ENCODE measurements at places on chromosomes 13 and 19.

DNA sequence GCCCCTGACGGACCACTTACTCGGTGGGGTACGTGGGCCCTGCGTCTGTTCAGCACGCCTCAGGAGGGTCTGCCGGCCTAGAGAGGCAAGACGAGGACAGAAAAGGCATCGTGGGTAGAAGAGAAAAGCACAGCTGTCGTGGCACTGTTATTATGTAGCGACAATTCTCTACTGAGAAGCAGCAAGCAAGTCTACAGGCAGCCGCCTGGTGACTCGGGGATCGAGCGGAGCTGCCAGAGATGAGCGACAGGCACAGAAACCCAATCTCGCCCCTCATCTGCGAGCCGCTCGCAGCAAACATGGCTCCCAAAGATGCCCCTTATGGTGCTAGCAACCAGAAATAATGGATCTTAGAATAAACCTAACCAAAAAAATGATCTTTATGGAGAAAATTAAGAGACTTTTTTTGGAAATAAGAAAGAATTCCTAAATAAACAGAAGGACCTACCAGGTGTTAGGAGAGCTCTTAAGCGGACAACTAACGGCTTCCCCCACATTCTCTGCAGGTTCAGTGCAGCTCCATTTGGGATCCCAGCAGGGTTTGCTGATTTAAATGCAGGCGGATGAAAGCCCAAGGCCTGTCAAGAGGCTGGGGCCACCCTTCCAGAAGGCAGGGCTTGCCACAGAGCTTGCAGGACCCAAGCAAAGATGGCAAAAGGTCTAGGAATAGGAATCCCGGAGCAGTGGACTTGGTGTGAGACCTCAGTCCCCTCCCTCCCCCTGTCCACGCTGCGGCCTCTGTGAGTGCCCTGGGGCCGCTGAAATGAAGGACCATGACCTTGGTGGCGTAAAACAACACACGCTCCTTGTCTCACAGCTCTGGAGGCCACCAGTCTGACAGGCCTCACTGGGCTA lies 152.6 kb downstream of the KDM4B start:
- DNase-seq = no peak

- DNase-seq = no peak
Observed at GRCh38 chr13:72415817-72416216, 311.6 kb downstream of the MZT1 start.

DNA sequence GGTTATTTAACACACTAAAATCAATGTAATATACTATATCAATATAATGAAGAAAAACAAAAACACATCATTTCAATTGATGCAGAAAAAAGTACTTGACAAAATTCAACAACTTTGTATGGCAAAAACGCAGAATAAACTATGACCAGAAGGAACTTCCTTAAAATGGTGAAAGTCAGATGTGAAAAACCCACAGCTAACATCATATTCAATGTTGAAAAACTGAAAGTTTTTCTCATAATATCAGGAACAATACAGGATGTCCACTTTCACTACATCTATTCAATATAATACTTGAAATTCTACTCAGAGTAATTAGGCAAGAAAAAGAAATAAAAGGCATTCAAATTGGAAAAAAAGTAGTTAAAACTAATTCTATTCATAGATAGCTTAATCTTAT lies 50.3 kb downstream of the SPRY2 start:
- no peak for DNase-seq

GRCh38 chr19:31312677-31313244 lies 36.5 kb downstream of the TSHZ3 start:
- DNase-seq = no peak

DNA sequence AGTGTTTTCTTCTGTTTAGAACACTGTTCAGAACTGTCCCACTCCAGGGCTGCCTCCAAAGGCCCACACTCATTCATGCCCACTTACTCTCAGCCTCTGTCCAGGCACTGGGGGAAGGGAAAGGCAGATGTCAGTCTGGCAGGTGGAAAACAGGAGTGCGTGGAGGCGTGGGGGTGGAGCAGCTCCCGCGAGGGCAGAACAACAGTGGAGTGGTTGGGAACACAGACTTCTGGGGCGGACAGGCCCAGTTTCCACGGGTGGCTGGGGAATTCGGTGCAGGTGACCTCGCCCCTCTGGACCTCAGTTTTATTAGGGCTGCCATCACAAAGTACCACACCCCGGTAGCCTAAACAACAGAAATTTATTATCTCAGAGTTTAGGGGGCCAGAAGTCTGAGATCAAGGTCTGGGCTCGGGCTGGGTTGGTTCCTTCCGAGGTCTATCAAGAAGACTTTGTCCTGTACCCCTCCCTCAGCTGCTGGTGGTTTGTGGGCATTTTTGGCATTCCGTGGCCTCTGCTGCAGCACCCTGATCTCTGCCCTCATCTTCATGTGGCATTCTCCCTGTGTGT lies 59.7 kb downstream of the SIPA1L3 start:
- DNase-seq = peak; percentile 14

- peak; percentile 27 for DNase-seq
Observed at GRCh38 chr19:9078651-9079050, 8.2 kb upstream of the OR1M1 start.

DNA sequence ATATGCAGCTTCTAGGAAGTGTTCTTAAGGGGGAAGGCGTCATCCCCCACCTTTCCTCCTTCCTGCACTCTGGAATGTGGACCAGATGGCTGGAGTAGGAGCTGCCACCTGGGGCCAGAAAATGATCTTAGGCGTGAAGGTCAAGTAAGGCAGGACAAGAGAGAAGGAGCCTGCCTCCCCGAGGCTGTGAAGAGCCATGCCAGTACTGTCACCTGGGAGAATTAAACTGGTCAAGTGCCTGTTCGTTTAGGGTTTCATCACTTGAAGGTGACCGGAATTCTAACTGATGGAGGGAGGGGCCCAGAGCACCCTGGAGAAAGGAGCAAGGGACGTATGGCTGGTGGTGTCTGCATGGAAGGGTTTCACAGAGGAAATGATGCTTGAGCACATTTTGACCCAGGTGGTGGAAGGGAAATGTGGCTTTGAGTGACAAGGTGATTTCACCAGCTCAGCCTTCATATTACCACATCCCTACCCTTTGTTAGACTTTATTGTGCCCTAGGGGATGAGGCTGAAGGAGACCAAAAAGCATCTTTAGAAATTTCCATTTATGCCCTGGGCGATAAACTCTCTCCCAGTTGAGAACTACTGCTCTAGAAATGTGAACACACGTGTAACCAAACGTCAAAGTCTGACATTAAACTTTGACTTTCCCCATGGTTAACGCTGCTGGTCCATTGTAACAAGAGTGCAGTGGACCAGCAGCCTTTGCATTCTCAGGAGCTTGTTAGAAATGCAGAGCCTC lies 37.5 kb downstream of the PPP2R1A start:
- no peak for DNase-seq

GRCh38 chr19:10736916-10737551 lies 19.2 kb downstream of the DNM2 start:
- no peak for DNase-seq

DNA sequence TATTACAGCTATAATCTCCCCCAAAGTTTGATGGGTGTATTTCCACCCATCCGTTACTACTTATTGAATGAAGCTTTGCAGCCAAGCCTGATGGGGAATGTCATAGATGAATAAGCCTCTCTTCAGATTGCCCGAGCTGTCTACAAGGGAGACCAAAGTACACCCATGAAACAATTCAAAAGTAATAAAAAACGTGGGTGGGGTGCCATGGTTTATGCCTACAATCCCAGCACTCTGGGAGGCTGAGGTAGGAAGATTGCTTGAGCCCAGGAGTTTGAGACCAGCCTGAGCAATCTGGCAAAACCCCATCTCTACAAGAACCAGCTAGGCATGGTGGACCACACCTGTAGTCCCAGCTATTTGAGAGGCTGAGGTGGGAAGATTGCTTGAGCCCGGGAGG lies 419.2 kb downstream of the FGF9 start:
- no peak for DNase-seq

DNA sequence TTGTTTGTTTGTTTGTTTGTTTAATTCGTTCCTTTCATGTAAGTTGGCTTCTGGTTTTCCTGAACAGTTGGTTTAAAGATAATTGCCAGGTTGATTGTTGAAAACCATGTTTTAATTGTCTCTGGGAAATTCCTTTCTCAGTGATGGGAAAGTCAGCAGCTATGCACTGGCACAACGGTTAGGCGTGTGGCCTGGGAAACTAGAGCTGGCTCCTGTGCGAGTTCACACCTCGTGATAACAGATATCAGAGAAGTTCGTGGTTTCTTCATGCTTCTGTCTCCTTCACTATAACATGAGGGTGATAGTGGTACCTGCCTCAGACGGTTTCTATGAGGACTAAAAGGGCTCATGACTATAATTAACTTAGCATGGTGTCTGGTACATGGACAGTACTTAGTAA lies 153.5 kb downstream of the STK24 start:
- DNase-seq = no peak

DNA sequence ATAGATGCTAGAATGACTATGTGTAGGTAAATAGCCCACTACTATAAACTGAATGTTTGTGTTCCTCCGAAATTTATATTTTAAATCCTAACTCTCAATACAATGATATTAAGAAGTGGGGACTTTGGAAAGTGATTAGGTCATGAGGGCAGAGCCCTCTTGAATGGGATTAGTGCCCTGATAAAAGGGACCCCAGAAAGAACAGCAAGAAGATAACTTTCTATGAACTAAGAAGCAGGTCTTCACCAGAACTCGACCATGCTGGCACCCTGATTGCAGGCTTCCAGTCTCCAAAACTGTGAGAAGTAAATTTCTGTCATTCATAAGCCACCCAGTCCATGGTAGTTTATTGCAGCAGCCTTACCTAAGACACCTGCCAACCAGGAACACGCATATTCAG lies 33.9 kb downstream of the OXGR1 start:
- no peak for DNase-seq

DNA sequence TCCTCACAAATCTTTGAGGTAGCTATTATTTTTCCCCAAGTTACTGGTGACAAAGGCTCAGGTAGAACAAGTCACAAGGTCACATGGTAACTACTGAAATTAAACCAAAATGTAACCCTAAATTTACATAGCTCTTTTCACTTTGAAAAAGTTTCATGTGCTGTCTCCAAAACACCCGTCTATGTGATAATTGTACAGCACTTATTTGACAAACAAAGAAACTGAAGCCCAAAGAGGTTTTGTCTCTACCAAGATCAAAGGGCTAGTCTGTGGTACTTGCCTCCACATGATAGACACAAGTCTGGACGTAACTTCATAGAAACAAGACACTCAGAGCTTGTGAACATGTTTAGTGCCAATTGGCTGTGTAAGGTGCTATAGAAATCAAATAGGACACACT lies 108.3 kb downstream of the SACS start:
- no peak for DNase-seq

- DNase-seq = peak; percentile 97
Observed at GRCh38 chr19:49929121-49929610, at the start of the genes ATF5 and NUP62. Gene ATF5 (plus strand): TSS chr19:49929205. CDS start chr19:49930851, 1,646 bp downstream. Gene NUP62 (minus strand): TSS chr19:49929504. CDS start chr19:49909807, 19,697 bp downstream.

GRCh38 chr13:62171697-62172096 lies 756.0 kb upstream of the PCDH20 start:
- no peak for DNase-seq

DNA sequence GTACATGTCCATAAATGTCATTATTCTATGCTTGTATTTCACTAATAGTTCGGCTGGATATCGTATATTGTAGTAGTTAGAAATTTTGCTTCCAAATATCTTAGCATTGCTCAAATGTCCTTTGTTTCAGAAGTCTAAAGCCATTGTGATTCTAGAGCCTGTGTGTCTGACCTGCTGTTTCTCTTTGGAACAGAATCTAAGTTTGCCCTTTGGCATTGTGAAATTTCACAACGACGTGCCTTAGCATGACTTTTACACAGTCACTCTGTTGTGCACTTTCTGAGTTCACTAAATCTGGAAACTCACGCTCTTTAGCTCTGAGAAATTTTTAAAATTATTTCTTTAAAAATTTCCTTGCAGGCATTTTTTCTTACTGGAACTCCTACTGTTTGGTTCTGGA lies 152.2 kb downstream of the TBC1D4 start:
- DNase-seq = no peak

- DNase-seq = no peak
Observed at GRCh38 chr19:1183543-1184172, 9.6 kb upstream of the SBNO2 start.

DNA sequence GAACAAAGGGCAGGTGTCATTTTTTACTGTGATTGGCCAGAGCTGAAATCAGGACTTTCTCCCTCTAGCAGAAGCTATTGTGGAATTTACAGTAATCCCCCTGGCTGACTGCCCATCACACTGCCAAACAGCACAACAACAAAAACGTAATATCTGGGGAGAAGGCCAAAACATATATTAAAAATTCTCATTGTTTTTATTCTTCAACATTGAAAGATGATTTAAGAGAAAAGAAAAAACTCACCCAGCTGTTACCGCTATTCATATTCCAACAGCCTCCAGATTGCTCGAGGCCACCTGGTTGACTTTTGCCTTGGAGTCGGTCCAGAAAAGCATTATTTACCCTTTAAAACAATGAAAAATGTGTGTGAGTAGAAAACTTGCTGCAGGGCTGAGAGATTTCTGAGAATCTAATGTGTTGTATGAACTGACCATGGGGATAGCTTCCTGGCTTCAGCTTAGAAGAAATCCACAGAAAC lies 97.2 kb downstream of the EPSTI1 start:
- no peak for DNase-seq

DNA sequence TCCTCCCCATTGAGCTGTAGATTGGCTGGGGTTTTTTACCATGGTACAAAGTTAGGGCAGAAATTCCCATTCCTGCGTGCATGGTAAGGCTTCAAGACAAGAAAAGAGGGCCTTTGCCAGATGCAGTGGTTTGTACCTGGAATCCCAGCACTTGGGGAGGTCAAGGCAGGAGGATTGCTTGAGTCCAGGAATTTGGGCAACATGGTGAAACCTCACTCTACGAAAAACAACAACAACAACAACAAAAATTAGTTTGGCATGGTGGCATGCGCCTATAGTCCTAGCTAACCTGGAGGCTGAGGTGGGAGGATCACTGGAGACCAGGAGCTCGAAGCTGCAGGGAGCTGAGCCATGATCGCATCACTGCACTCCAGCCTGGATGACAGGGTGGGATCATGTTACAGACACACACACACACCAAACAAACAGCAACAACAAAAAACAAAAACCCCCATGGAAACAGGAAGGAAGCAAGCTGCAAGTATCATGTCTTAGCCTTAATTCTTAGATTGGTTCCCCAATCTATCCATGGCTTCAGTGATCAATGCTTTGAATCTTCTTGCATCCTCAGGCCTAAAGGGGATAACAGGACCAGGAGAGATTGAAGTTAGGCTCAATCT lies 5.5 kb upstream of the WTIP start:
- DNase-seq = no peak

DNA sequence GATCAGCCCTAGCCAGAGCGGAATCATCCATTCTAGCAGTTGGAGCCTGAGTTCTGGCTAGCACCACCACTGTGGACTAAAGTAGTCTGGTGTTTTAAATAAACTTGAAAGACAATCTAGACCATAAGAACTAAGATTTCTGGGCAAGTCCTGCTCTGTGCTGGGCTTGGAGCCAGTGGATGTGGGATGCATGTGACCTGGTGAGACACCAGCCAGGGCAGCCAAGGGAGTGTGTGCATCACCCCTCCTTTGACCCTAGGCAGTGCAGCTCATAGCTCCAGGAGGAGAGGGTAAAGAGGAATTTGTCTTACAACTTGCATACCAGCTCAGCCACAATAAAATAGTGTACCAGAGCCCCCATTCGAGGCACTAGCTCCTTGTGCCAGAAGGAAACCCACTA lies 21.0 kb downstream of the ITGBL1 start:
- DNase-seq = no peak

All from hematopoietic multipotent progenitor cell treated with erythropoietin and hydrocortisone succinate and interleukin-3 and kit ligand, for 6 days (in vitro differentiated cells).